Stimulated activated CD8-positive, alpha-beta memory T cell treated with anti-CD3 and anti-CD28 coated beads, Interleukin-4, amount 100 ng/mL, for 1 hour (primary cell): ENCODE measurements at places on chromosomes 2 and 18.

DNA sequence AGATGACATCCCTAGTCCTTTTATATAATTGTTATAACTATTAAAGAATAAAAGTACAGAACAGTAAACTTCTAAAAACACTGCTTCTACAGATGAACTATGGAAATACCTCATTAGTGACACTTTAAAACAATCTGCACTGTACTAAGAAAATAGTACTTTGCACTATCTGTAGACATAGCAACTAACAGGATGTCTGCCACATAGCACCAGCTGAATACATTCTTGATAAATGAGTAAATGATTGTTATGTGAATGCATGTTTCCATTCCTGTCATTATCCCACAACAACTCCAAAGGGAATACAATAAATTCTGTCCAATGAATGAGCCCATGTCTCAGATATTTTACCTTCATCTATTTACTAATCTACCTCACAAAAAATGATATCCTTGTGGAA is 115.3 kb upstream of the SLC35G4 start:
- no peak for DNase-seq

DNA sequence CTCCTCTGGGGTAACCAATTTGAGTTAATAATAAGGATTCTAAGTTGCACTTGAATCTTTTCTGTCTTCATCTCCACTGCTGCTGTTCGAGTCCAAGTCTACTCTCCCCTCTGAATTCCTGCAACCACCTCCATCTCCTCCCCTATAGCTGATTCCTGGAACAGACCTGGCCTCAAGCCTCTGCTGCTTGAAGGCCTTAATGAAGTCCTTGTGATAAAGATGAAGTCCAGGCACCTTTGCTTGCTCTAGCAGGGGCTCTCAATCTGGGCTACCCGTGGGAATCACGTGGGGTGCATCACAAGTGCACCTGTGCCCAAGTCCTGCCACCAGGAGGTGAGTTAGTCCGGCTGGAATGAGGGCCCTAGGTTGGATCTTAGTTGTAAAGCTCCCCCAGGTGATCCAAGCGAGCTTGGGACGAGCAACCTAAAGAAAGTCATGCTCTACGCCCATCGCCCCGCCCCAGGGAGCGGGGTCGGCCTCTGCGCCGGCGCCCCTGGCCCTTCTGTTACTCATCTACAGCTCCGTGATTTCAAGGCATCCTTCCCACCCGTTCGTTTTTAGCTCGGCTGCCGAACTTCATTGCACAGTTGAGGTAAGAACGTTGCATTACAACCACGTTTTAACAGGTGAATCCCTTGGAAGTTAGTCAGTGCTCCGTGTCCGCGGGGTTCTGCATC is 905 bp upstream of the IAH1 start:
- no peak for DNase-seq

GRCh38 chr2:88187038-88187676 is 17.0 kb downstream of the THNSL2 start:
- DNase-seq: no peak

DNA sequence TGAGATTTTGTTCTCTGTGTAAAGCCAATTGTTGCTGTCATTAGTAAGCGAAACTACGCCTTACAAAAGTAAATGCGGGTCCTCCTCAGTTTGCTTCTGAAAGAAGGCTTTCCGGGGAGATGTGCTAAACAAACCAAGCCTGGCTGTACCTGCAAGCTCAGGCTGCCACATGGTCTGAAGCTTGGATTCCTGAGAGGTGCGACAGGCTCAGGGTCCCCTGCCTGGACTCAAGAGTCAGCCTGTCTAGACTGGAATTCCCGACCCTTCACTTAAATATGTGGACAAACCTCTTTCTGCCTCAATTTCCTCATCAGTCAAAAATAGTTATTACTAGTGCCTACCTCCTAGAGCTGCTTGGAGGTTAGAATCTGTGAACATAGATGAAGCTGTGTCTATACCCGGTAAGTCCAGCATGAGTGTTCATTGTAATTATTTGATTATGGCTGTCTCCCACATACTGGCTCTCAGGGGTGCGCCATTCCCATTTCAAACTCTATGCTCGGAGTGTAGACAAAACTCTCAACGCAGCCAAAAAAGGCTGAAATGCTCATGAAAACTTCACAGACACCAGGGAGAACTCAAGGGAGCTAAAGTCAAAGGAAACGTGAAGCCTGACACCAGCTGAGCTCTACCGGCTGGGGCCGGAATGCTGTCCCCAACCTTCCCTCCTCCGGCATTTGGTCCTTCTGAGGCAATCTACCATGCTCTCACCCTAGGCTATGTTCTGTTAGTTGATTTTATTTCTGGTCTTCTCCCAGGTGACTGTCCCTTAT is 31.4 kb downstream of the SOWAHC start:
- no peak for DNase-seq

GRCh38 chr18:22385718-22386117 is 32.0 kb downstream of the CTAGE1 start:
- DNase-seq: no peak

DNA sequence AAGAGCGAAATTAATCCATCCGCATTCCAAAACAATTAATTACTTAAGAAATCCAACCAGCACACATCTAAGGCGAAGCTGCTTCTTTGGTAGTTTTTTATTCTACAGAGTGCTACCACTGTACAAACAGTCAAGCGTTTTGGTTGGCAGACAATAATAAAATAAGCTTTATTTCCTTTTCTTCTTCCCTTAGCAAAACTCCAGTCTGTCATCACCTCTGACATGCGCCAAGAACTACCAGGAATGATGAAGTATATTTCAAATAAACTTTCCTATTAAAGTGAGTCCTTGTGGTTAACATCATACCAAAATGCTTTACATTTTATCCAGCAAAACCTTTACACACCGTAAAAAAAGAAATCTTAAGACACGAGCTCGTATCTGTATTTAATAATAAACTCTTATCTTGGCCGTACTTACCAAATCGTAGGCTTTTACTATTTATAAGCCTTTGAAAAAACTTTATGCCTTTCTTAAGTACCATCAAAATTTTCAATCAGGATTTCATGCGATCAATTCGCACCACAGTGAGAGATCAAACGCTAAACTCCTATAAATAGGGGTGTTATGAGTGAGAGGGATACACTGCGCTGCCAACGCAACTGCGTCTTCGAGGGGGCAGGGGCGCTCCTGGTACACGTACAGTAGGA is 1.3 kb downstream of the ATL2 start:
- no peak for DNase-seq

GRCh38 chr2:146451972-146452371 is 1392.9 kb upstream of the ACVR2A start:
- DNase-seq: no peak
